ENCODE measurements at places on chromosomes 2 and 18. TPM values are rescaled to one million over a fixed set of nuclear protein-coding genes. Genes with fewer than 3 reads are reported as not detected.

LRRC30 gene
- not detected for total RNA-seq

ZNF521 gene
- 55.6 TPM for total RNA-seq

ACTR1B gene
- total RNA-seq: 65.5 TPM

FBXO36 gene
- 2.0 TPM for total RNA-seq

GREB1L gene
- 0.20 TPM for total RNA-seq

ZNF385B gene
- not detected for total RNA-seq

CNGA3 gene
- total RNA-seq: not detected

TEKT4 gene
- not detected for total RNA-seq

DGUOK gene
- total RNA-seq: 39.6 TPM

C1QL2 gene
- total RNA-seq: not detected

PPP1R1C gene
- not detected for total RNA-seq

NEU4 gene
- not detected for total RNA-seq

ABCG8 gene
- total RNA-seq: not detected

ASPRV1 gene
- total RNA-seq: 0.11 TPM

TDRD15 gene
- not detected for total RNA-seq

SKOR2 gene
- not detected for total RNA-seq

ARHGAP25 gene
- total RNA-seq: 1.7 TPM

NPAS2 gene
- total RNA-seq: 9.8 TPM

SH3BP4 gene
- 56.5 TPM for total RNA-seq

MYO1B gene
- 45.4 TPM for total RNA-seq

PLCL1 gene
- total RNA-seq: 4.4 TPM

ALPG gene
- total RNA-seq: not detected

REG3A gene
- total RNA-seq: not detected

GALM gene
- total RNA-seq: 11.2 TPM

THOC1 gene
- total RNA-seq: 50.6 TPM

SOX11 gene
- not detected for total RNA-seq

DUSP2 gene
- total RNA-seq: 0.53 TPM

SAG gene
- not detected for total RNA-seq

COBLL1 gene
- 4.4 TPM for total RNA-seq

TMEM131 gene
- total RNA-seq: 9.9 TPM

CD207 gene
- total RNA-seq: not detected

CDKL4 gene
- total RNA-seq: 0.59 TPM
